ENCODE measurements at places on chromosomes 6 and 20.

- DNase-seq: peak; percentile 90
Measured at GRCh38 chr6:154039231-154039842, at the start of gene OPRM1. Gene OPRM1, plus strand, starts transcription at chr6:154039240. Its CDS starts 305 bp downstream, at chr6:154039545.

- no peak for DNase-seq
Measured at GRCh38 chr20:48019496-48019895, 234.2 kb upstream of the SULF2 start.

DNA sequence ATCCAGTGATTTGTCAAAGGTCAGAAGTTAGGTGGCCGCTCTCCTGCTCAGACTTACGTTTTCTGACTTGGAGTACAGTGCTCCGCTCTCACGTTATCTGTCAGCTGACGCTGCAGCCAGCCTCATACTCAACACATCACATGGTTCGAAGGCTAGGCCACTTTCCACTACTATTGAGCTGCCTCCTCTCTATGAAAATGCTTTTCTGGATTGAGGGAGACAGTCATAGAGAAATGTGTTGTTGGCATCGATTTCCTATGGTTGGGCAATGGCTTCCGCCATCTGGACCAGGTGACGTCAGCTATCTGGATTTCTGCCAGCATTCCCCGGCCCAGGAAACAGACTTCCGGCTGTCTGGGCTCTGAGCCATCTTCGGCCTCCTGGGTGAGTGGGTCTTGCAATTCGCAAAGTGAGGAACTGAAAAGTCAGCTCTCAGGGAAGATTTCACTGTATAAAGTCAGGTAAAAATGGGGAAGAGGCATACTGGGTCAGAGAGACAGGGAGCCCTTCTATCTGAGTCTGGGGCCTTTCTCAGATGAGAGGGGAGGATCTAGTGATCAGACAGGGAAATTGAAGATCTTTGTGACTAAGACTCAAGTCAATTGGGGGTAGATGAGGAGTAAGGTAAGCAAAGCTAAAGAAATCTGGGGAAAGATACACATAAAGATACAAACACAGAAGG, 37.5 kb upstream of the IER3 start:
- peak; percentile 45 for DNase-seq

DNA sequence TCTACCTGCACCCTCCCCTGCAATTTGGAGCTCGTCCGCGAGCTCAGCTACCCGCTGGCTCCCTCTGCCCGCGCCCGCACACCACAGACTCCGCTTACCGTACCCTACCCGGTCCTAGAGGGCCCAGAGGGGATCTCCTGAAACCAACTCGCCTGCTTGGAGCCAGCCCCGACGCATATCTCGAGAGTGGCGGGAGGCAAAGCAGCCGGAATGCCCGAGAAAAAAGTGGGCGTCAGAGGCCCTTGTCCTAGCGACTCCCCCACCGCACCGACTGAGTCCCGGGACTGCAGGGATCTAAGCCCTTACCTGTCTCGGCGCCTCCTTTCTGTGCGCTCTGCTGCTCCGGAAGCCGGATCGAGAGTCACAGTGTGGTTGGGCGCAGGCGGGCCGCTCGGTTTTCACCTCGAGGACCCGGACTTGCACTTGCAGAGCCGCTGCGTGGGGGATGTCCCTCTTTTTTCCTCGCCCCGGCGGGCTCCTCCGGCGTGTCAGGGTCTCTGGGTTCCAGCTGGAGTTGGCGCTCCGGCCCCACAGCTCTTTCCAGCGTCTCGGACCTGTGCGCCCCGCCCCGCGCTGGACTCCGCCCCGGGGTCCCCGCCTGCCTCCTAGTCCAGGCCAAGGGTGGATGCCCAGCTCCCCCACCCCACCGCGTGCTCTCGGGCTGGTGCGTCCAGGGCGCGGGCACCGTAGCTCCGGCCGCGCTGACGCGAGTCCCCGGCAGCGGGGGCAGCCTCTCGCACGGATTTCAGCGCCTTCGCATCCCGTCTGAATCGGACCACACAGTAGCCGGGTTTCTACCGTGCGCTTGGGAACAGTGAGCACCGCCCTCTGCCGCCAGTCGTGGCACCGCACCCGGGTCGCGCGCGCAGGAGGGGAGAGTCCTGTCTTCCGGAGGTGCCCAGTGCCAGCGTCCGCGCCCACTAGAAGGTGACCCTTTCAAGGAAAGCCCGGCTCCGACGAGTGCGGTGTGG, at the start of gene PROKR2:
Gene PROKR2 (minus strand): TSS at position 767 of the 971 bp plus-strand sequence. CDS start 2,585 bp downstream, outside the sequence.
- peak; percentile 61 for DNase-seq

- peak; percentile 97 for DNase-seq
Measured at GRCh38 chr6:10414756-10415616, at the start of gene TFAP2A. Gene TFAP2A, minus strand, starts transcription at chr6:10415074. Its CDS starts 83 bp downstream, at chr6:10414991.

DNA sequence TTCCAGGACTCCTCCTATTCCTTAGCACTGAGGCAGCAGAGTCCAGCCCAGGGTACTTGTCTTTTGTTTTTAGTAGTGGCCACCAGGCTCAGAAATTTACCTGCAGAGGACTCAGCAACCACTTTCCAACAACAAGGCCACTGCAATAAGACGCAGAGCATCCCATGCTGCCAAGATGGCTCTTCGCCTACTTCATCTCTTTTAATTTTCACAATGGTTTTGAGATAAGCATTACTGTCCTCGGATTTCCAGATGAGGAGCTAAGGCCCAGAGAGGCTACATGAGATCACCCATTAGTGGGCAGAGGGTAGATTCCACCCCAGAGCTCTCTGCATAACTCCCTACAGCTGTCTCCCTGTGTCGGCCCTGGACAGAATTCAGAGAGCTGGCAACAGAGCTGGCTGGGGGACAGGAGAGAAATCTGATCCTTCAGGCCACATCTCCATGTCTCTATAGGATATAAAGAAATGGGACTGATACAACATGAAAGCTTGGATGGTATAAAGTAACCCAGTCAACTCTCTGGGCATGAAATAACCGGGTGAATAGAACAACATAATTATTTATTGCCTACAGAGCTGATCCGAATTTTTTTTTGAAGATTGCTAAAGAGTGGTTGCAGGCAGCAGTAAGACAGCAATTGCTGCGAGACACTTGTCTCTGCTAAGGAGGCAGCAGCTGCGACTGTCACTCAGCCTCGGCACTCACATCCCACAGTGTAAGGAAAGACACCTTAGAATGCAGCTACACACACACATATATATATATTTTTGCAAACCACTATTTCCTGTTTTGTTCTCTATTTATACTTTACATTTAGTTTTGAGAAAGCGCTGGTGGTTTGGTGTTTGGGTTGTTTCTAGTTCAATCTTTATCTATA, 37.2 kb downstream of the SCML4 start:
- DNase-seq: no peak

GRCh38 chr6:83359638-83360037, 71.2 kb downstream of the ME1 start:
- DNase-seq: no peak

GRCh38 chr20:42531508-42531961, 658.2 kb downstream of the PTPRT start:
- DNase-seq: no peak

DNA sequence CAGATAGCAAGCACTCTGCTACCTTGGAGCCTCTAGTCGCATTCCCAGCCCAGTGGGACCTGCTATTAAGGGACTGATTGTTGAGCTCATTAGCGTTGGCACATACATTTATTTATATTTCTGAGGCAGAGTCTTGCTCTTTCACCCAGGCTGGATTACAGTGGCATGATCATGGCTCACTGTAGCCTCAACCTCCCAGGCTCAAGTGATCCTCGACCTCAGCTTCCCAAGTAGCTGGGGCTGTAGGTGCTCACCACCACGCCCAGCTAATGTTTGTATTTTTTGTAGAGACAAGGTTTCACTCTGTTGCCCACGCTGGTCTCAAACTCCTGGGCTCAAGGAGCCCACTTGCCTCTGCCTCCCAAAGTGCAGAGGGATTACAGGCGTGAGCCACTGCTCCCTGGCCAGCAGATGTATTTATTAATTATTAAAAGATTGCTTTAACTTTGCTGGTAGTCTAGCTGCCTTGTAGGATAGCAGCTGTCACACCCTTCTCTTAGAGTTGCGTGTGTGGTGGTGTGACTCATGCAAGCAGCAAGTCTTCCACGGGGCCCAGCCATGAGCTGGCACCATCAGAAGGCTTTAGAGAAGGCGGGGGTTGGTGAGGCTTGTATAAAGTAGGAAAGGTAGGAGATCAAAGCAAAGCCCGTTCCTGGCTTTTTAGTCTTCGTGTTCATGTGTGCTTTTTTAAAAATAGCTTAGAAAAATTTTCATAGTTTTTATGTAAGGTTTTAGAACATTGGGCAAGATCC, 16.5 kb downstream of the ACTR5 start:
- no peak for DNase-seq

- no peak for DNase-seq
Measured at GRCh38 chr20:45945678-45946148, 11.2 kb downstream of the PCIF1 start.

GRCh38 chr6:125944434-125944816, 12.1 kb upstream of the HINT3 start:
- DNase-seq: no peak
